ENCODE measurements at places on chromosomes 5 and 9. TPM values are rescaled to one million over a fixed set of nuclear protein-coding genes. Genes with fewer than 3 reads are reported as not detected.

KIF4B gene
- 0.05 TPM for total RNA-seq

DMRT3 gene
- total RNA-seq: not detected

LVRN gene
- total RNA-seq: 0.11 TPM

GRCh38 chr9:69322256-69322655, 2.8 kb upstream of the ENTREP1 start:
- H3K36me3 ChIP-seq: no peaks in the 10 kb centered on the region
- DNase-seq: no peak
- peaks cover 43% of the 10 kb centered on the region for H3K27me3 ChIP-seq
- H3K27ac ChIP-seq: no peak overlapping the region
- peaks cover 10% of the 10 kb centered on the region for H3K4me1 ChIP-seq

GRCh38 chr5:137372016-137372772, 126.9 kb downstream of the SPOCK1 start:
- H3K4me1 ChIP-seq: no peaks in the 10 kb centered on the region
- no peaks in the 10 kb centered on the region for H3K36me3 ChIP-seq
- no peak overlapping the region for H3K27ac ChIP-seq
- no peak for DNase-seq
- no peak overlapping the region for H3K4me3 ChIP-seq

DNA sequence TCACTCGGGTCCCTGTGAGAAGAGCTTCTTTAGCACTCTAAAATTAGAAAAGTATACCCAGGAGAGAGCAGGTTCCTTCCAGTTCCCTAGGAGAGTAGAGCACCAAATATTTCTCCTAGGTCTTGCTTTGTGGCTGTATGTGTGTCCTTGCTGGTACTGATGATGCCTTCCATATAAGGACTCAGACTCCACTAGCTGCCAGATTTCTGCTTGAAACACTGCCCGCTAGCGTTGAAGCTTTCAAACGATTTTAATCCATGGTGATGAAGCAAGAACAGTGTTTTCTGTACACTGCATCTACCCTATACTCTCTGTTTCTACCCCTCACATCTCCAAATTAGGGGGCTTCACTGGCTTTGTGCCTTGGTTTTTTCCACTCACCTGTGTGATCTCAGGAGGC, 2.4 kb upstream of the SMC2 start:
- H3K27ac ChIP-seq: peak overlapping the region; percentile 66
- peaks cover 34% of the 10 kb centered on the region for H3K4me1 ChIP-seq
- no peaks in the 10 kb centered on the region for H3K27me3 ChIP-seq
- peaks cover 11% of the 10 kb centered on the region for H3K36me3 ChIP-seq
- peak overlapping the region; percentile 88 for H3K4me3 ChIP-seq

GRCh38 chr5:53360811-53361210, 119.6 kb upstream of the FST start:
- H3K4me3 ChIP-seq: no peak overlapping the region
- DNase-seq: no peak
- peaks cover 12% of the 10 kb centered on the region for H3K27me3 ChIP-seq

DNA sequence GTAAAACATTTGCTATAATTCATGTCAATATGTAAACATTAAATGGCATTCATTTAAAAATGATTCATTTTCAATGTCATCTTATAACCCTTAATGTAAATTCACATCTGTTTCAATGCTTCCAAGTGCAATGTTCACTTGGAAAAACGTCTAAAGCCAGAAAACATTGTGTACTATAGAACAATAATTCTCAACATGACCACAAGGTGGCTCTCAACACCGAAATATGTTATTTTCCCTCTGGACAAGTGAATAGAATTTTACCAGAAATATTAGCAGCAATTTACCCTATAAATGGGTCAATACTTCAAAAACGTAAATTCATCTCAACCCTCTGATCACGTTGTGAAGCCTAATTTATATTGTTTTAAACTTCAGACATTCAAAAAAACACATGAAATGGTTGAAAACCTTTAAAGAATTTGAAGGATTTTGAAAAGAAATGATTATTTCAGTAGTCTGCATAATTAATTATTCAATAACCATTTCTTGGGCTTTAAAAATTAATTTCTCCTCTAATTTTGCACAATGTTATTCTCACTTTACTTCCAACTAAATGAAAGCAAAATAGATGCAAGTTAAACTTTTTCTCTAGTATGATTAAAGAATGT, 11.0 kb downstream of the CDH10 start:
- no peaks in the 10 kb centered on the region for H3K27me3 ChIP-seq
- DNase-seq: no peak
- H3K27ac ChIP-seq: no peak overlapping the region
- no peaks in the 10 kb centered on the region for H3K36me3 ChIP-seq
- H3K4me3 ChIP-seq: no peak overlapping the region

DNA sequence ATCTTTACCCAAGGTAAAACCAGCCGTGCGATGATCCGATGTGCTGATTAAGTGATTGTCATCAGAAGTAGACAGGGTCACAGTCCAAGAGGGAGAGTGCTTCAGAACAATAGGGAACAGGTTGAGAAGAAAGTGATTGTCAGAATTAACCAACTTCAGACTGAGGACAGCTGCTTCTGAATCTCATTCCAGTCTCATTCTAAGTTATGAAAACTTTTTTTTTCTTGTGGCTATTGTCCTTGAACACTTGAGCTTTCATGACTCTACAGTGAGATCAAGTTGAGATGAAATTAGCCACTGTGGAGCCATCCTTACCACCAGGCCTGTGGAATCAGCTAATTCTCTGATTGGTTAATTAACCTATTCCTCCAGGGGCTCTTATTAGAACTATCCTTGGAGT, 159.9 kb upstream of the WWC1 start:
- H3K27ac ChIP-seq: no peak overlapping the region
- peaks cover 13% of the 10 kb centered on the region for H3K27me3 ChIP-seq
- no peak overlapping the region for H3K4me3 ChIP-seq
- no peaks in the 10 kb centered on the region for H3K36me3 ChIP-seq

DNA sequence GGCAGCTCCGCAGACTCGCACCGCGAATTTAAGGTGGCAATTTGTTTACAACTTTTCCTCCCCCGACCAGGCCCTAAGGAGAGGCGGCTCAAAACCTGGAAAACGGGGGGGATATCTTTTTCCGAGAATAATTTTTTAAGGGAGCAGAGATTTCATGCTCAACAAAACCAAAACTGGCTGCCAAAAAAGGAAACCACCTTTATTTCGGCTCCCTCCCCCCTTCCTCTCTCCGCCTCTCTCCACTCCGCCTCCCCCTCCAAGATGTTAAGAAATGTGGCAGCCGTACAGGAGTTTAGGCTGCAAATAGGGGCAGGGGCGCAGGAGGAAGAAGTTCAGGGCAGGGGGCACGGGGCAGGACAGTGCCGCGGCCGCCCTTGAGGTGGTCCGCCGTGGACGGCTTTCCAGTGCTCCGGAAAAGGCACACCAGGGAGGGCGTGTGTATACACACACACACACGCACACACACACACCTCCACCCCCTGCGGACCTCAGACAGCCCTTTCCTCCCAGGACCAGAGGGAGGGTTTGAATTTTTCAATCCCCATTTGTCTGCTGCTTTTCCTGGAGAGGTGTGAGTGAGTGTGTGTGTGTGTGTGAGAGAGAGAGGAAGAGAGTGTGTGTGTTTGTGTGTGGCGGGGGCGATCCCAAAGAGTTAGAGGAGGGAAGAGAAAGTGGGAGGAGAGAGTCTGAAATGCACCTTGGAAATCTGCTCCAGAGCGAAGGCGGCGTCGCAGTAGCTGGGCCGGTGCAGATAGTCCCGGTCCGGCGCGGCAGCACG, 9.1 kb downstream of the PTCH1 start:
- peaks cover 7% of the 10 kb centered on the region for H3K36me3 ChIP-seq
- H3K27ac ChIP-seq: peak overlapping the region; percentile 85
- DNase-seq: peak; percentile 63
- H3K27me3 ChIP-seq: peaks cover 13% of the 10 kb centered on the region
- H3K4me1 ChIP-seq: peaks cover 44% of the 10 kb centered on the region

DNA sequence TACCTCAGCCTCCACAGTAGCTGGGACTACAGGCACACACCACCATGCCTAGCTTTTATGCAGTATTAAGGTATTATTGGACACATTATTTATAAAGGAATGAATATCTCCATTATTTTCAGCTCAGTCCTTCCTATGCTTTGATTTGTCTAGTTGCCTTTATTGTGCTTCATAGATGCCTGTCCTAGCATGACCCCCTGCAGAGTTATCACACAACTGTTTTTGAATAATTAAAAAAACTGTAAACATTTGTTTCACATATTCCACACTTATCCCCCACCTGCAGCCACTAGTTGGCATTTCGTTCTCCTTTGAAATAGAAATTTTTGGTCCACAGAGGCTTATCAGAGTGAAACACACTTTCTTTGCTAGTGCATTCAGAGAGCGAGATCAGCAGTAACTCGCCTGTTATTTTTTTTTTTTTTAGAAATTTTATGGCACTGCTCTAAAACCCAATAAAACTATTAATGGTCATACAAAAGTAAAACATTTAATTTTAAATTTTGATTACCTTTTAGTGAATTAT, 151.8 kb upstream of the RASA1 start:
- H3K27me3 ChIP-seq: no peaks in the 10 kb centered on the region
- no peak for DNase-seq
- H3K27ac ChIP-seq: no peak overlapping the region
- peaks cover 44% of the 10 kb centered on the region for H3K4me1 ChIP-seq
- no peak overlapping the region for H3K4me3 ChIP-seq
- H3K36me3 ChIP-seq: no peaks in the 10 kb centered on the region

DNA sequence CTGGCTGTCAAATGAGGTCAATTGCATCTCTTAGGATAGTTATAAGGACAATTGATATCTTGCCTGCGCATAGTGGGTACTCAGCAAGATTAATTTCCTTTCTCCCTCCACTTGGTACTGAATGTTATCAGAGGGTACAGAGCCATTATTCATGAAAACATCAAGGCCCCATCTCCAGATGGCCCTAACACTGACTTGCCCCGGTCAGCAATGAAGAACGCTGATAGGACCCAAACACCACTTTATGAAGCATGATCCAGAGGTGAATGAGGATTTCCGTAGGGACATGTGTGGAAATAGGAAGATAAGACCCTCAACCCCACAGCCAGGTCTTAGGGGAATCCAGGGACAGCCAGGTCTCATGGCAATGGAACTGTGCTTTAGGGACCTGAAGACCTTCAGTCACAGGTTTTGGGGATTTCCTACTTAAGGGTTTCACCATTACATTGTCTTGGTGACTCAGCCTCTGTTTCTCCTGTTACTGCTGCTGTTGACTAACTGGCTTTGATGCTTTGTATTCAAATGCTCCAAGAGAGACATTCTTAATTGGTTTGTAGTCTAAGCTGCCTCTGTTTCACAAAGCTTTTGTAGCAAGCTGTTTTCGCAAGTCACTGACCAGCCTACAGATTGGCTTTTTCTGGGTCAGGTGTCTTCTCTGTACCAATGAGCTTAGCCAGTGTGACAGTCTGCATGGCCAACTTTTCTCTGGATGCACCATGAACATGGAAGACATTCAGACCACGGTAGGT, 35.3 kb upstream of the IQGAP2 start:
- no peak overlapping the region for H3K4me3 ChIP-seq
- DNase-seq: peak; percentile 57
- no peaks in the 10 kb centered on the region for H3K36me3 ChIP-seq
- H3K4me1 ChIP-seq: peaks cover 32% of the 10 kb centered on the region

GRCh38 chr5:137172258-137172657, 326.9 kb downstream of the SPOCK1 start:
- no peaks in the 10 kb centered on the region for H3K36me3 ChIP-seq
- no peak overlapping the region for H3K4me3 ChIP-seq
- no peak for DNase-seq
- H3K27me3 ChIP-seq: no peaks in the 10 kb centered on the region

All from activated CD4-positive, alpha-beta T cell treated with anti-CD3 and anti-CD28 coated beads for 36 hours (primary cell).